CD8-positive, alpha-beta memory T cell (primary cell): ENCODE measurements at places on chromosomes 16 and 17. TPM values are rescaled to one million over a fixed set of nuclear protein-coding genes. Genes with fewer than 3 reads are reported as not detected.
A peak's percentile ranks its signal among the peaks of the same experiment; 100 is the strongest.

- H3K27me3 ChIP-seq = no peaks in the 10 kb centered on the region
- H3K36me3 ChIP-seq = no peaks in the 10 kb centered on the region
- H3K27ac ChIP-seq = no peak overlapping the region
- no peaks in the 10 kb centered on the region for H3K4me1 ChIP-seq
- DNase-seq = no peak
- H3K4me3 ChIP-seq = no peak overlapping the region
Measured at GRCh38 chr17:19592316-19592715, 56.2 kb upstream of the ALDH3A2 start.

DNA sequence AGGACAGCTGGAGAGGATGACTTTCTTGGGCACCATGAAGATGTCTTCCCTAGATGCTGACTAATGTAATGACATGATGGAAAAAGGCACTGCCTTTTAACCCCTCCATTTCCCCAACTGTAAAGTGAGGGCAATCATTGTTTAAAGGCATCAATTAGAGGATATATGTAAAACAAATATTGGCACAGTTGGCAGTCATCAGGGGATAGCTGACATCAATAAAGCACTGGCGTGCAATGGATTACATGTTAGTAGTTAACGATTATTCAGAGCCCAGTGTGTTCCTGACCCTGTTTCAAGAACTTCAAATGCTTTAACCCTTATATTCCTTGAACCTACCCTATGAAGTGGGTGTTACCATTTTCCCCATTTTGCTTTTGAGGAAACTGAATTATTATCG, 100.7 kb downstream of the TMEM114 start:
- H3K27ac ChIP-seq = no peak overlapping the region
- DNase-seq = no peak
- no peak overlapping the region for H3K4me3 ChIP-seq
- no peaks in the 10 kb centered on the region for H3K4me1 ChIP-seq
- H3K27me3 ChIP-seq = no peaks in the 10 kb centered on the region
- no peaks in the 10 kb centered on the region for H3K36me3 ChIP-seq

The ANKRD40CL gene
- polyA plus RNA-seq = not detected

The DNAAF8 gene
- 0.35 TPM for polyA plus RNA-seq

The GOT2 gene
- polyA plus RNA-seq = 81.1 TPM

GRCh38 chr17:19260958-19261357, 23.8 kb downstream of the EPN2 start:
- no peak overlapping the region for H3K27ac ChIP-seq
- H3K36me3 ChIP-seq = no peaks in the 10 kb centered on the region
- H3K4me3 ChIP-seq = no peak overlapping the region

DNA sequence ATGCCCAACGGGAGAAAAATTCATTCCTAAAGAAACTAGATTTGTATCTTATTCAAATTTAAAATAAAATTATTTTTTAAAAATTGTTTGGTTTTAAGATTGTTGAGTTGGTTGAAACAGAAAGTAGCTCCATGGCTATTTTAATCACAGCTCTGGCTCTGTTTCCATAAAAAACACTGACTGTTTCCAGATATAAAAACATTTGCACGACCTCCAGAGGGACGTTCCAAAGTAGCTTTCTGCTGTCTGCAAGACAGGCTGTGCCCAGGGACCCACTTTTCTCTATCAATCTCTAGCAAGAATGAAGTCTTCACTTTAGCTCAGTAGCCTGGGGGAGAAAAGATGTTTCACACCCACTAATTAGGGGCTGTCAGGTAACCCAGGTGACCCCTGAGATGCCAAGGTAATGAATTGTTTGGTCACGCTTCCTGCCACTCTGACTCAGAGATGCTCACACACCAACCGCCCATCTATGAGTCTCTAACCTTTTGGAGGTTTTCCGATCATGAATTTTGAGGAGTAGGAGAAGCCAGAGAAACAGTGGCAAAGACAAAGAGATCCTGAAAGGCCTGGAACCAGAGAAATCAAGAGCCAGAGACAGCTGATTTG, 220.1 kb upstream of the SOX9 start:
- no peaks in the 10 kb centered on the region for H3K36me3 ChIP-seq
- no peaks in the 10 kb centered on the region for H3K4me1 ChIP-seq
- DNase-seq = no peak
- no peak overlapping the region for H3K4me3 ChIP-seq
- H3K27me3 ChIP-seq = no peaks in the 10 kb centered on the region

DNA sequence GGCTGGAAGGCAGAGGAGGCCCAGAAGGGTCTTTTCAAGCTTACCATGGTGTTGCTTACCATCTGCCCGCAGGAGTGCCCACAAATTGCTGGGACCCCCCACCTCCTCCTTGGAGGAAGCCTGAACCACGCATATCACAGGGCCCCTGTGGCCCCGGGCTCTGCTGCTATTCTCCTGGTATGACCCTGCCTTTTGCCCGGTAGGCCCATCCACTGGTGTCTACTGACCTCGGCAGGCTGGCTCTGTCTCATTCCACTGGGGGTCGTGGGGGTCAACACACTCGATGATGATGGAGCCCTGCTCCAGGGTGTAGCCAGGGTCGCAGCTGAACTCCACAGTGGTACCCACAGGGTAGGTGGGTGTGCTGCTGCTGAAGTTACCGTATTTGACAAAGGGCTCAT, 8.2 kb upstream of the PHF12 start:
- H3K4me3 ChIP-seq = no peak overlapping the region
- H3K27ac ChIP-seq = no peak overlapping the region
- H3K36me3 ChIP-seq = no peaks in the 10 kb centered on the region
- H3K27me3 ChIP-seq = no peaks in the 10 kb centered on the region
- no peak for DNase-seq

The TBX6 gene
- polyA plus RNA-seq = not detected

The IL21R gene
- polyA plus RNA-seq = 53.7 TPM

DNA sequence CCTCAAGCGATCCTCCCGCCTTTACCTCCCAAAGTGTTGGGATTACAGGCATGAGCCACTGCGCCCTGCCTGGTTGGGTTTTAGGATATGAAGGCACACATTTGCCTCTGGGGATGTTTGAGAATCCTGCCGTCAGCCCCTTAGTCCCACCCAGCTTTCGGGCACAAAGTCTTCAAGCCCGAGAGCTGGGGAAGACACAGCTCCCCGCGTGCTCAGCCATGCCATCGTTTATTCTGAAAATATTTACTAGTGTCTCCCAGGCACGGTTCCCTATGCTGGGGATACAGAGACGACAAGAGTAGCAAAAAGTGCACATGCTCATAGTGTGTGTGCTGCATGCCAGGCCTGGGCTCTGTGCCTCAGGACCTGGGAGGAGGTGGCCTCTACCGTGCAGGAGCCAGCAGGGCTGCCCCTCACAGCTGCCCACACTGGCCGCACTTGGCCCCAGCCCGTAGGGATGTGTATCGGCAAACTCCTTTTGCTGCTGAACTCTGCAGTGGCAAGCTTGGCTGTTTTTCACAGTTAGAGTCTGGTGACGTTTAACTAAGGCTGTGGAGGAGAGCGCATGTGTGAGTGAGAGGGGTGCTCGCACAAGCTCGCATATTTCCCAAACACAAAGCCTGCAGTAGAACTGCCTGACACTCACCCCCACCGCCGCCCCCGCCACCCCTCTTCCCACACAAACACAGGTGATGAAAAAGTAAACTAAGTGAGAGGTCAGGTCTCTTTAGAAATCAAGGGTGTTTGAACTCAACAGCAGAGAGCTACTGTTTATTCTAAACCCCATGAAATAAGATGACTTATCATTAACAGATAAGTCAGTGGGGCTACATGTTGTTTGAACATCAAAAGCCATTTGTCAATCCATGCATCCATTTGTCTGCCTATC, 266.4 kb downstream of the MRTFB start:
- no peak overlapping the region for H3K4me3 ChIP-seq
- H3K4me1 ChIP-seq = no peaks in the 10 kb centered on the region
- no peaks in the 10 kb centered on the region for H3K27me3 ChIP-seq
- DNase-seq = no peak
- no peaks in the 10 kb centered on the region for H3K36me3 ChIP-seq

- peaks cover 26% of the 10 kb centered on the region for H3K4me1 ChIP-seq
- peak overlapping the region; percentile 92 for H3K4me3 ChIP-seq
- H3K27ac ChIP-seq = peak overlapping the region; percentile 85
- H3K36me3 ChIP-seq = peaks cover 33% of the 10 kb centered on the region
Measured at GRCh38 chr17:81510785-81511553, 1.6 kb downstream of the ACTG1 start.

GRCh38 chr17:79916991-79917901, 78.0 kb upstream of the CBX4 start:
- no peaks in the 10 kb centered on the region for H3K27me3 ChIP-seq
- H3K4me3 ChIP-seq = no peak overlapping the region
- DNase-seq = no peak
- no peaks in the 10 kb centered on the region for H3K36me3 ChIP-seq
